CD4-positive, alpha-beta T cell treated with Interferon alpha-2 for 1 hour (primary cell): ENCODE measurements at places on chromosomes 16 and 17.

DNA sequence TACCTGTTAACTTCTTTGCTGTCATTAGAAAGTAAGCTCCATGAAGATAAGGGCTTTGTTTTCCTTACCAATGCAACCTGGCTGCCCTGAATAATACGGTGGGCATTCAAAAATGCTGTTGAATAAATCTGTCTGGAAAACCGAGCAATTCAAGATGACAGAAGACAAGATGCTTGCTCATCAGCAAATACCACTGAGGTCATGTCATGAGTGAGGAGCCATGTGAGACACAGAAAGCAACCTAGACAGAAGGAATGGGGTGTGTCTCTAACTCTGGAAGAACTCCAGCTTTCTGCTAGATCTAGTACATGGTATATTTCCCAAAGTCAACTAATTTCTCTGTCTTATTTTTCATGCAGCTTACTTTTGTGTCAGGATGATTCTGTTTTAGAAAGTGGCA is 64.2 kb downstream of the STH start:
- DNase-seq = no peak

- no peak for DNase-seq
Measured at GRCh38 chr16:5000573-5001001, 33.1 kb downstream of the NAGPA start.

DNA sequence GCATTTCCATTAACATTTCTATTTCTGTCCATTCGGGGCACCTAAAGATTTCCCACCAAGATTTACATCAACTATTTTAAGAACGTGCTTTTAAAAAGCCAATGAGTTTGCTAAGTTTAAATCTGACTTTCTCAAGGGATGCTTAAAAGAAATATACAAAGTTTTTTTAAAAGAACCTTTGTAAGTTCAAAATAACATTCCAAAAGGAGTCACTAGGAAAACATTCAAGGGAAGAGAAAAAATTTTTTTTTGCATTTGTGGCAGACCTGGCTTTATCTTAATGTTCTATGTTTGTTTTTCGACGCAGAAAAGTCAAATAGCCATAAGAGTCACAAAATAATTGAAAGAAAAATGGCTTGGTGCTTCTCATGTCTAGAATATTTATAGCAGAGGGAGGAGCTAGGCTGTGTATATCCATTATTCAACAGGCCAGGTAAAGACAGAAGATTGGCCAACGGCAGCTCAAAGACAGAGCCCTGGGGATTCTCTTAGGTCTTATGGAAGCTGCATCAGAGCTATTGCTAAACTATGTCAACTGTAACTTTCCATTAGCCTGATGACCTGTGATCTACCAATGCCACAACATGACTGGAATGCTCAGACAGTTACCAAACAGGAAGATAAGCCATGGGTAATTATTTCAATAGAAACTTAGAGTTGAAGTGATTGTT is 37.8 kb upstream of the MYOCD start:
- no peak for DNase-seq

DNA sequence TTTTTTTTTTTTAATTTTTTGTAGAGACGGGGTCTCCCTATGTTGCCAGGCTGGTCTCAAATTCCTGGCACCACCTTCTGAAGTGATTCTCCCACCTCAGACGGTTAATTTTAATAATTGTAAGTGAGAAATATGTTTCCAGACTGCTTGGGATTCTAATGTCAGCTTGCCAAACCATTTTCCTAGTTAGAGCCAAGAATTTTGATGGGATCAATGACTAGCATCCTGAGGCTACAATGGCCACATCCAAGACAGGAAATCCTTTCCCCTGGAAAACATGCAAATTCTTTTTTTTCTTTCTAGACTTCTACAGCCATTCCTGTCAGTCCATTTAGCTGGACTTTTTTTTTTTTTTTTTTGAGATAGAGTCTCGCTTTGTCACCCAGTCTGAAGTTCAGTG is 32.6 kb downstream of the IGF2BP1 start:
- no peak for DNase-seq

DNA sequence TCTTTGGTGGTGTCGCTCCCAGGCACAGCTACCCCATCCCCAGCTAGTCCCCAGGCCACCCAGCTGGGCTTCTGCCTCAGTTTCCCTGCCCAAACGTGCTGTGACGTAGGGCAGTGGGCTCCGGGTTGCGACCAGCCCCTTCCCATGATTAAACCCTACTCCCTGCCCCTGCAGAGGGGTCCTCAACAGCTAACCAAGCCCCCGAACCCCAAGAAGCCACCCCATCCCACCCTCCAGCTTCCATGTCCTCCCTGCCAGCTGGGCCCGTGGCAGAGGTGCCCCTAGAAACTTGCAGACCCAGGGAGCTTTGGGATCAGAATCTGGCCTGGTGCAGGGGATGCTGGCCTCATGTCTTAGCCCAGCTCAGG is 879 bp upstream of the NTN3 start:
- no peak for DNase-seq

DNA sequence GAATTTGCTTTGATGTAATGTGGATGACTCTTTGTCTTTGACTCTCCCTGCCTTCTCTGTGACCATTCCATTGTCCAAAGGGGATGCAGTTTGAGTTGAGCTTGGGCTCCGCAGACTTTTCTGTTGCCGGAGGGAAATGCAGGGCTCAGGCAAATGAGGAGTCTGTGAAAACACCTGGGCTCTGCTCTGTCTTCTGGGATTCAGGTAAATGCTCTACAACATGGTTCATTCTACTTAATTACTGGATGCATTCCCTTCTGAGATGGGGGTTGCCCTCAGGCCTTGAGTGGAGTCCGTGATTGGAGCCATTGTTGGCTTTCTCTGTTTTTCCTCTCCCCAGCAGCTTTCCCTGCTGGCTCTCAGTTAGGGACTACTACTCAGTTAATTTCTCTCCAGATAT is 26.4 kb upstream of the SPNS2 start:
- DNase-seq = no peak

DNA sequence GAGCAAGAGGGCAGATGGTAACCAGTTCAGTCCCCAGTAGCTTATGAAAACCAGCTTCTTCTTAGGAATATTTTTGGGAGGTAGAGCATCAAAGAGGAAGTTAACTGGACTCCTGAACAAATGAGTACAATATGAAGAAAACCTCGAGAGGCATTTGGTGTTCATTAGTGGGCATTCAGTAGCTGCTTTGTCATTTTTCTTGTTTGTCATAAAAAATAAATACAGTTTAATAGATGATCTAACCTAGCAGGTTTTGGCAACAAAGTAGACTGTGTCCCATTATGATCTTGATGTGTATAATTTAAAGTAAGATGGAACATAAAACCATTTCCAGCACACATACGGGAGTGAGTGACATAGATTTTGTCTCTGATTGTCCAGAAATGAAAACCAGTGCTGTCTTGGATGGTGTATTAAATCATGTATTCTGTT is 173.1 kb downstream of the HS3ST3A1 start:
- DNase-seq = no peak

DNA sequence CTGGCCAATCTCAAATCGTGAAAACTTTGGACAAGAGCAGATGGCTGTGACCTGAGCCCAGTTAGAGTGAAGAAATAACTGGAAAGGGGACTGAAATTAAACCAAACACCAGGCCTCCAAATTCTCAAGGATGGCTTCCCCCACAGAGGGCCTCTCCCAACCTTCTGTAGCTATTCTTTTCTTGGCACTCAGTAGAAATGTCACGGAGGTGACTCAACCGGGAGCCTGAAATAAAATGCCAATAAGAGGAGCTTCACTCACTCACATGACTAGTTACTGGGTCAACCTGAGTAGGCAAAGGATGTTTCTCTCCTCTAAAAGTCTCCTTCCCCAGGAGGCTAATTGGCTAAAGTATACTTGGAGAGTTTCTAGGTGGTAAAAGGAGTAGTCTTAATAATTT is 230.7 kb downstream of the MAF start:
- DNase-seq = no peak

- peak; percentile 78 for DNase-seq
Measured at GRCh38 chr17:67689534-67690177, 28.1 kb upstream of the NOL11 start.

- no peak for DNase-seq
Measured at GRCh38 chr17:17626151-17626805, 34.8 kb upstream of the PEMT start.

- no peak for DNase-seq
Measured at GRCh38 chr16:11100239-11100750, 155.7 kb downstream of the SOCS1 start.

DNA sequence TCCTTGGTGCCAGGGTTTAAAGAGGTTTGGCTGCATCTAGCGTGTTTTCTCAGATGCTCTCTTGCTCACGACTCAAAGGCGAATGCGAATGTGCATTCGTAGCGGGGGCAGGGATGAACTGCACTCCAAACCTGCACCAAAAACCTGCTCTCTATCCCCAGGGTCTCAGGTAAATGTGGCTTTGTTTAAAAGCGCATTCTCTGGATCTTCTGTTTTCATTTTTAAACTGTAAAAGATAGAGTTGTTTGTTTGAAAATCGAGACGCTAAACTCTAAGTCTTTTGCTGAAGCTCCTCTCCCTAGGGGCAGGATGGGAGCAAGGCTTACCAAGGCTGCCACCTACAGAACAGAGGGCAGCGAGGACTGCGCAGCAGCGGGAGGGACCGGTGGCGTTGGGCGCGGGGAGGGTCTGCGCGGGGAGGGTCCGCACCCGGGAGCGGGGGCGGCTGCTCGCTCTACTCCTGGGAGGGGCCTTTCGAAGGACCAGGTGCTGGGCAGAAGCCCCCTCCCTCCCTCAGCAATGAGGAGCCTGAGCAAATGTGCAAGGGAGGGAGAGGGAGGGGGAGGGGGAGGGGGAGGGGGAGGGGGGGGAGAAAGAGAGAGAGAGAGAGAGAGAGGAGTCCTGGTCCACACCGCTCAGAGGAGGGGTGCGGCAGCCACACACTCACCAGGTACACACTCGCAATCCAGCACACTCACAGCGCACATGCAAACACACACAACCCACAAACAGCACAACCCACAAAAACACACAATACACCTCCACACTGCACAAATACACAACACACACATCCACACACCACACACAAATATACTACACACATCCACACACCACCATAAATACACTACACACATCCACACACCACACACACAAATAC is 142.8 kb downstream of the GRIN2A start:
- DNase-seq = no peak

DNA sequence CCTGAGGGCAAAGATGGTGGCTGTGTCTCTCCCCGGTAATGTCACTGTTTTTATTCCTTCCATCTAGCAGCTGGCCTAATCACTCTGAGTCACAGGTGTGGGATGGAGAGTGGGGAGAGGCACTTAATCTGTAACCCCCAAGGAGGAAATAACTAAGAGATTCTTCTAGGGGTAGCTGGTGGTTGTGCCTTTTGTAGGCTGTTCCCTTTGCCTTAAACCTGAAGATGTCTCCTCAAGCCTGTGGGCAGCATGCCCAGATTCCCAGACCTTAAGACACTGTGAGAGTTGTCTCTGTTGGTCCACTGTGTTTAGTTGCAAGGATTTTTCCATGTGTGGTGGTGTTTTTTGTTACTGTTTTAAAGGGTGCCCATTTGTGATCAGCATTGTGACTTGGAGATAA is 5.5 kb upstream of the RAPGEFL1 start:
- no peak for DNase-seq

DNA sequence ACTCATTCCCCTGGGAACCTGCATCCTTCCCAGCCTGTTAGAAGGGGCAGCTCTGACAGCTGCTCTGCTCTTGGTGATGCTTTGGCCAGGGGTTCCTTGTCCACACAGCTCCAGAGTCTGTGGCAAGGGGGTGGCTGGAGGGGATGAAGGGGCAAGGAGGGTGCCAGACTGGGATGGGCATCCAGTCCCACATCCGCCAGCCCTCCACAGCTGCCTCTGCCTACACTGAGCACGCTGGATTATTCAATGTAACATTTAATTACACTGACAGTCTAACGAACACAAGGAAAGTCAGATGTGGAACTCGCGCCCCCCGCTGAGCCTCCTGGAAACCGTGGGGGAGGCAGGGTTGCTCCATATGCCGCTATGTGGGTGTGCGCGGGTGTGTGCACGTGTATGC is 101.1 kb downstream of the C16orf78 start:
- DNase-seq = no peak

DNA sequence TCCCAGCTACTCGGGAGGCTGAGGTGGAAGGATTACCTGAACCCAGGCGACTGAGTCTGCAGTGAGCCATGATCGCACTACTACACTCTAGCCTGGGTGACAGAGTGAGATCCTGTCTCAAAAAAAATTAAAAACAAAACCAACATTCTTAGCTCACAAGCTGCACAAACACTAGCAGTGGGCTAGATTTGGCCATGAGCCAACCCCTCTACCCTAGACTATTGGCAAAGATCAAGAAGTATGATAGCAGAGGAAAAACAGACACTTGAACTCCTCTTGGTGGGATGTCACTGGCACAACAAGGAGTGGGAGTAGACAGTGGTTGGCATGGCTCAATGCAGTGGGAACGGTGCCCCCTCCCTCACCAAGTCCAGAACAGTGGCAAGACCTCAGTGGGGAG is 19.6 kb upstream of the RIPOR1 start:
- peak; percentile 25 for DNase-seq

DNA sequence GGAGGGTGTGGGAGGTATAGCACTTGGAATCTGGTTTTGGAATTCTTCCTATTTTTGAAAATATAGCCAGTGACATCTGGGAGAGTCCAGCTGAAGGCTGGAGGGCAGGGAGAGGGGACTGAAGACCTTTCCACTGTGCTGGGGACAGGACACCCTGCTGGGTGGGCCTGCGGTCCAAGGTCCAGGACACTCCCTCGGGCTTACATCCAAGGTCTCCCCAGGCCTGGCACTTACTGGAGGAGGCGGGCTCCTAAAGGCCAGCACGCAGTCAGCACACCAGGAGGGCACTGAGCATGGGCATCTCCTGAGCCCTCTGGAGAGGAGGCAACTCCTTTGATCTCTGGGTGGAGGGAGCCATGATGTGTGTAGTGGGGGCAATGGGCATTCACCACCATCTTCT is 35.5 kb upstream of the ETV4 start:
- no peak for DNase-seq

DNA sequence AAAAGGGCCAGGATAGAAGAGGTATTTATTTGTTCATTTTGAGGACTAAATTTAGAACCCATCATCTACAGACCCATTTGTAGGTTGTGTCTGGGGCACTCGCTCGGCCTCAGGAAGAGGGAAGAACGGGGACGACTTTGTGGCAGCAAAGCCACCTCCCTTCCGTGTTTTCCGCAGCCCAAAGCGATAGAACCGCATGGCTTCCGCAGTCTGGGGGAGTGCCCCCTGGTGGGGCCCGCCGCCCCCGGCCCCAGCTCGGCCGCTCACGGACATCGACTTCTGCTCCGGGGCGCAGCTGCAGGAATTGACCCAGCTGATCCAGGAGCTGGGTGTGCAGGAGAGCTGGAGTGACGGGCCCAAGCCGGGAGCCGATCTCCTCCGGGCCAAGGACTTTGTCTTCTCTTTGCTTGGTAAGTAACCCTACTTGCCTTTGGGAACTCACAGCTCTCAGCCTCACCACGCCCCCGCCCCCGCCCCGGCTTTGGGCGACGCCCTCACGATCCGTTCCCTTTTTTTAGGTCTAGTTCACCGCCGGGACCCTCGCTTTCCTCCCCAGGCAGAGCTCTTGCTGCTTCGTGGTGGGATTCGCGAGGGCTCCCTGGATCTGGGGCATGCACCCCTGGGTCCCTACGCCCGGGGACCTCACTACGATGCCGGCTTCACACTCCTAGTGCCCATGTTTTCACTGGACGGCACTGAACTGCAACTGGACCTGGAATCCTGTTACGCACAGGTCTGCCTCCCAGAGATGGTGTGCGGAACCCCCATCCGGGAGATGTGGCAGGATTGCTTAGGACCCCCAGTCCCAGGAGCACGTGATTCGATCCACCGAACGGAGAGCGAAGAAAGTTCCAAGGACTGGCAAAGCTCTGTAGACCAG is 681 bp downstream of the TMEM102 start:
- DNase-seq = no peak
